ENCODE measurements at places on chromosomes 7 and 10. TPM values are rescaled to one million over a fixed set of nuclear protein-coding genes. Genes with fewer than 3 reads are reported as not detected.

GRCh38 chr7:6232116-6232515, 40.3 kb downstream of the CYTH3 start:
- DNase-seq: no peak

- DNase-seq: no peak
Measured at GRCh38 chr7:113144817-113145216, 26.5 kb upstream of the SMIM30 start.

GRCh38 chr10:58019863-58020537, 247.7 kb downstream of the IPMK start:
- no peak for DNase-seq

AZGP1 gene
- total RNA-seq: not detected

HGF gene
- not detected for total RNA-seq

DNA sequence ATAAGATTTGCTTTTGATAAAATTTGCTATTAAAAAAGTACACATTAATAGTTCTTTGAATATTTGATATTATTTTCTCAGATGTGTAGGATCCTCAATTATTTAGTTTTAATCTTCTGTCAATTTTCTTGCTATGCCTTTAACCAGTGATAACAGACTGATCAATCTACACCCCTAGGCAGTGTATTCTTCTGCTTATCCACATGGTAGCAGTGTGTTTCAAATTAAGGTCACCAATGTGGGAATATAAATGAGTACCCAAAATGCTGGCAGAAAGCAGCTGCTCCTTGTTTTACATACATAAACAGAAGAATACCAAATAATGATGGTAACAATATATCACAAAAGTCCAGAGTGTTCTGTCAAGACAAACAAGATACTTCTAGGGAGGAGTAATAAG, 87.0 kb downstream of the SKAP2 start:
- no peak for DNase-seq

CHAT gene
- not detected for total RNA-seq

DNA sequence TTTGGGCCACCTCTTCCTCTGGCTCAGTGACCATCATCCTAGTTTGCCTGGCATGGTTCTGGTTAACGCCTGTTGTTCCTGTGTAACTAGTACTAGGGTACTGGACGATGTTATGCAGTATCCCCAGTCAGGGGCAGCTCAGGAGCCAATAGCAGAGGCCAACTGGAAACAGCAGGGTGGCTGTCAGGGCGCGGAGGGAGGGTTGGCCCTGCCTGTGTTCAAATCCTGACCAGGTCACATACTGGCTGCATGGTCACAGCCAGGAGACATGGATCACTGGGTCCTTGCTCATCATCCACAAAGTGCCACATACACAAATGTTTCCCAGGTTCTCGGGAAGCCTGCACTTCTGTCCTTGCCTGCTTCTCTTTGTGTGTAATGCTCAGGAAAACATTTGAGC, 12.3 kb upstream of the RBP3 start:
- no peak for DNase-seq

DNA sequence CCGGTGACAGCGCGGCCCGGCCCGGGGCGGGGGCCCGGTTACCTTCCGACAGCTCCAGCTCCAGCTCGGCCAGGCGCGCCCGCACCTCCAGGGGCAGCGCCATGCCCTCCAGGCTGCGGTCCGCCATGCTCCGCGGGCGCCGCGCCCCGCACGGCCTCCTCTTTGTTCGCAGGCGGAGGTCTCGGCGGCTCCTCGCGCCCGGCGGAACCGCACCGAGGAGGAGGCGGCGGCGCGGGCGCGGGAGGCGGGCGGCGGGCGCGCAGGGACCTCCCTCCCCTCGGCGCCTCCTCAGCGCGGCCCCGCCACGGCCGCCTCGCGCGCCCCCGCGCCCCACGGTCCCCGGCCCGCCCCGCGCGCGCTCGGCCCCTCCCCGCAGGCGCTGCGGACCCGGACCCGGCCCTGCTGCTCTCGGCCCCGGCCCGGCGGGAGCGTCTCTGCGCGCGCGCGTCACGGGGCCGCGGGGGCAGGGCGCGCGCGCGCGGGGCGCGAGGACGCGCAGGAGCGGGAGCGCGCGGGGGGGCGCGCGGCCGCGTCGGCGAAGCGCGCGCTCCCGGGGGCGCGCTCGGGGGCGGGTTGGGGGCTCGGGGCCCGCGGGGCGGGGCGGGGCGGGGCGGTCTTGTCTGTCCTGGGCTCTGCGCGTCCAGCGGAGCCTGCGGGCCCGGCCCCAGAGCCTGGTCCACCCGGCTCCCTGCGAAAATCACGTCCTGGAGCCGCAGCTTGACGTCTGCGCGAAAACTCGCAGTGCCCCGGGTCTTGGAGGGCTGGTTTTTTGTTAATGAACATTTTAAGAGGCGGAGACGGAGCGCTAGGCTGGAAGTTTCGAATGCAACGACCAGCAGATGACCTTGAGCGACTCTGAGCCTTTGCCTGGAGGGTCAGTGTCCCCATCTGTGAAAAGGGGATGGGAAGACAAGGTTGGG, at the start of gene DIP2C:
Gene DIP2C (minus strand): TSS at position 217 of the 920 bp plus-strand sequence. CDS start 90 bp downstream, at position 127.
- peak; percentile 81 for DNase-seq

NKX2-3 gene
- total RNA-seq: not detected

AKR1C1 gene
- 0.81 TPM for total RNA-seq

NAT16 gene
- total RNA-seq: not detected

- no peak for DNase-seq
Measured at GRCh38 chr10:128059266-128059981, 66.8 kb downstream of the MKI67 start.

DNA sequence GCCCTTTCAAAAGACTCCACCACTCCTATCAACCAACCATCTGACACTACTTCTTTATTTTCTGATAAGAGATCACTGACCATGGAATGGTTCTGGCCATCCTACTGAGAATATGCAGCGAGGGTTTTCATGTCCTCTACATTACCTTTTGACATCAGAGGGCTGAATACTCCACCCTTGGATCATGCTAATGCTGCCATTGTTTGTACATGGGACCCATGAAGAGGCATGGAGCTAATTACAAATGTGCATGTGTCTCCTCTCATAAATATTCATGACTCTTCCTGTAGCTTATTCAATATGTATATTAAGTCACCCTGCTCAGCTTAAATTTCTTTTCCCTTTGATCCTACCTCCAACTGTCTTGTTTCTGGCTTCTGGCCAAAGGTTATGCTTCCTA, 1065.8 kb upstream of the GHITM start:
- no peak for DNase-seq

GRCh38 chr10:110808615-110809014, 63.1 kb upstream of the PDCD4 start:
- DNase-seq: no peak

DNA sequence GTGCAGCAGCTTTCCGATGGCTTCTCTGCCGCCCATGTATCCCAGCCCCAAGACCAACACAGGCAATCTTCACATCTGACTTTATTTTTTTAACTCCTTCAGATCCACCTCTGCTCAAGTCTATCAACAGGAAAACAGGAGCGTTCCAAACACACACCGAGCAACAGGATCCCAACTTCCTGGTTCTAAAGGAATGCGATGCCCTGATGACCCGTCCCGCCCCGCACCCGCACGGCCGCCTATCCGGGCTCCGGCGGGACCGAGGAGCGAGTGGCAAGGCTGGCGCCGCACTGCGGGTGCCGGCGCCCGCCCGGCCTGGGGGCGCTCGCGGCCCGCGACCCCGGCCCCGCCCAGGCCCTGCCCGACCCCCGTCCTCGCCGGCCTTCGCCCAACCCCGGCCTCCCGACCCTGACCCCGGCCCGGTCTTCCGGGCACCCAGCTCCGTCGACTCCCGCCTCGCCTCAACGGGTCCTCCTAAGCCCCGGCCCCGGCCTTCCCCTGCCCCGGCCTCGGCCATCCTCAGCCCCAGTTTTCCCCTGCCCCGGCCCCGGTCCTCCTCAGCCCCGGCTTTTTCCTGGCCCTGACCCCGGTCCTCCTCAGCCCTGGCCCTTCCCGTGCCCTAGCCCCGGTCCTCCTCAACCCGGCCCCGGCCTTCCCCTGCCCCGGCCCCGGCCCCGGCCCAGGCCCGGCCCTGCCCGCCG, 730 bp downstream of the LARP4B start:
- DNase-seq: peak; percentile 54

DNA sequence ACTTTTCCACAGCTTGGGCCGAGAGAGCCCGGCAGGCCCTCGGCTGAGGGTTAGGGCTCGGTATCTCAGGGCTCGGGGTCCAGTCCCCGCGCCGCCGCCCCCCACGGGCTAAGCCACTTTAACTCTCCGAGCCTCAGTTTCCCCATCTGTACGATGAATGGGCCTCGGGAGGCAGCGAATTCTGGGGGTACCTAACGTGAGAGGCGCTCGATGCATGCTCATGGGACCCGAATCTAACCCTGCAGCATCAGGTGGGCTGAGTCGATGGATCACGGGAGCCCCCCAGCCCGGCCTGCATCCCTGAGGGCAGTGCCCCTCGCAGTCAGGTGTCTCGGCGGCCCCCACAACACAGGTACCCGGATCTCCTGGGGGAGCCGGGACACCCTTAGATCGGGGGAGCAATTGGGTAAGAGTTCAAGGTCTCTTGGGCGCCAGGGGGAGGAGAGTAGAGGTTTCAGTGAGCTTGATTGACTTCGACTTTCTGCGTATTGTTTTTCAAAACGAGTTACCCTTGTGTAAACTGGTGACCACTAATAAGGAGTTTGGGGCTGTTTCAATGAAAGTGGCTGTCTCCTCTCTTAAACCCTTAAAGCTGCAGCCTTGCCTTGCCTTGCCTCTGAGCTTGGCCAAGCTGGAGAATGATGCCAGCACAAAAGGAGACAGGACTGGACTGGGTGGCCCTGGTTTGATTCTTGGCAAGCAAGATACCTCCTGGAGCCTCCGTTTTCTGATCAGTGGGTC, 631 bp downstream of the POR start:
- DNase-seq: no peak

CCDC146 gene
- not detected for total RNA-seq

DNA sequence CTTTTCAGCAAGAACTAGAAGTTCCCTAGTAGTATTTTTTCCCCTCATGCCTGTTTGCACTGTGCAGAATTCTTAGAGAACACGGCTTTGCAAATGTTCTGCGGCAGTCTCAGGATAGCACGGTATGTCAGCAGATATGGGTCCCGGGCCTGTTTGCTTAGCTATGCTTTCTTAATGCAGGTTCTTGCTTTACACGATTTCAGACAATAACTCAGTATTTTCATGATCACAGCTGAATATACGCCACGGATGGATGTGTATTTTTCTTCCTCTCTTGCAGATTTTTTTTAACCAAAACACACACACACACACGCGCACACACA, 137.3 kb downstream of the HECW1 start:
- DNase-seq: no peak

LIPA gene
- total RNA-seq: 55.8 TPM

- DNase-seq: no peak
Measured at GRCh38 chr10:25547382-25547781, 372.6 kb downstream of the GPR158 start.

- DNase-seq: no peak
Measured at GRCh38 chr10:75585294-75585693, 153.9 kb downstream of the LRMDA start.

CTAGE6 gene
- not detected for total RNA-seq

DNA sequence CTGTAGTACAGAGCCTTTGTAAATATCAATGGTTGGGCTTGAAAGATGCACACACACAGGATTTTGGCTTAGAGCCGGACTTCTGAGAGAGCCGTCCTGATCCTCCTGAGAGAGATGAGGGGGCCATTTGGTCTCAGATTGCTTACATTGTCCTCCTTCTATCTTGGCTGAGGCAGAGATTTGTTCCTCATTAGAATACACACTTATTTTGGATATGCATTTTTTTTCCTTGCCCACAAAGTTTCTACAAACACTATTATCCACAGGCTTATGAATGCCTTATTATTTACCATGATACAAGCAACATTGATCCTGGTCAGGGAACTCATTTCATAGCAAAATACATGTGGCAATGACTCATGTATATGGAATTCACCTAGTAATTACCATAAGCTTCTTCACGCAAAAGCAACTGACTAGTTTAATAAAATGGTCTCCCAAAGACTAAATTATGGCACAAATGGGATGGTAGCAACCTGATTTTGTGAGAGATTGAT, 175.3 kb downstream of the MDFIC start:
- peak; percentile 87 for DNase-seq

DNA sequence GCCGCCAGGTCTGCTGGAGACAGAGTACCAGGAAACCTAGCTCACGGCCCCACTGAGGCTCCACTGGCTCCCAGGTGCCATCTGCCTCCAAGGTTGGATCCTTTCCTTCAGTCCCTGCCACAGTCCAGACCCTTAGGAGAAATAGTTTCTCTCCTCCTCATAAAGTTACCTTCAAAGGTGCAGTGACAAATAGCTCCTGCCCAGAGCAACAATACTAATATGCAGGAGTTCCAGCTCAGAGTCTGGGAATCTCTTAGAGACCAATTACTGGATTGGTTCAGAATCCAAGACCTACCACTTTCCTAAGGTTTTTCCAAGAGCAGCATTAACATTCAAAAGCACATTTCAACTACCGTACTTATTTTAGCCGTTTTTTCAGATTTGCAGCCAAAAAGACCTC, 41.0 kb upstream of the ADAM12 start:
- DNase-seq: no peak

ADAMTS14 gene
- 0.66 TPM for total RNA-seq

CYP2C19 gene
- total RNA-seq: not detected

DNA sequence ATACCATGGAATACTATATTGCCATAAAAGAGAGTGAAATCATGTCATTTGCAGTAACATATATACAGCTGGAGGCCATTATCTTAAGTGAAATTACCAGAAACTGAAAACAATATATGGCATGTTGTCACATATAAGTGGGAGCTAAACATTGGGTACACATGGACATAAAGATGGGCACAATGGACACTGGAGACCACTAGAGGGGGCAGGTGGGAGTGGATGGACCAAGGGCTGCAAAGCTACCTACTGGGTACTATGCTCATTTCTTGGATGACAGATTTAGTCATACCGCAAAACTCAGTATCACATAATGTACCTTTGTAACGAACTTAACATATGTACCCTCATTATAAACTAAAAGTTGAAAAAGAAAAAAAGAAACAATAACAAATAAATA, 1167.6 kb downstream of the NXPH1 start:
- DNase-seq: no peak

- DNase-seq: no peak
Measured at GRCh38 chr10:35780970-35781642, 139.0 kb upstream of the FZD8 start.

GRIFIN gene
- not detected for total RNA-seq

DNA sequence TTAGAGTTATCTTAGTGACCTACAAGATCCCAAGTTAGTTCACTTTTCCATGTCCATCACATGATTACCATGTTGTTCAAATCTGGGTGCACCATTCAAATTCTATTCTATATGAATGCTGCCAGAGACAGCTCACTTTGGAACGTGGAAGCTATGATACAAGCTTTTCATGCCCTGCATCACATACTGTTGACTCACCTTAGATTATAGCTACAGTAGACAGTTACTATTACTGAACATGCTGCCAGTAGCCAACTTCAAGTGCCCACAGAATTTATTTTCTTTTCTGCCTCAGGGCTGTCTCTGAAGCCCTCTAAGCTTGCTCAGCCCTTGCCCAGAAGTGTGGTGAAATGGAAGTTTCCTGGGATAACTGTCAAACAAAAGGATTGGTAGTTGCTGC, 231.1 kb downstream of the GPR158 start:
- no peak for DNase-seq

Data from SJSA1 (cell line).